GM10248 (cell line): ENCODE measurements at places on chromosomes 4 and X.

DNA sequence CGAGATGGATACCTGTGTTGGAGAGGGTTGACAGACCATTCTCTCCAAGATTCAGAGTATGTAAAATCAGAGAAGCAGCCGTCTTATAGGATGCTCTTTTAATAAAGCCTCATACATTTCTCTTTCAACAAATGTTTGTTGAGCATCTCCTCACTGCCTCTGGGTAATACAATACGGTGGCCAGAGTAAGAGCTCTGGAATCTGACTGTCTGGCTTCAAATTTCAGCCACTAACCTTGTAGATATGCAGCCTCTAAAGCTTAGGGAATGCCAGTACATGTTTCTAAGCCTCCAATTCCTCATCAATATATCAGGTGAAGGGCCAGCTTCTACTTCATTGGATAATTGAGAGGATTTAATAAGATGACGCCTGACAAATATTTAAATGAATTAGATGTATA is 61.3 kb downstream of the CLNK start:
- no peak for DNase-seq

GRCh38 chrX:7372825-7373525 is 225.0 kb upstream of the PUDP start:
- DNase-seq = no peak

DNA sequence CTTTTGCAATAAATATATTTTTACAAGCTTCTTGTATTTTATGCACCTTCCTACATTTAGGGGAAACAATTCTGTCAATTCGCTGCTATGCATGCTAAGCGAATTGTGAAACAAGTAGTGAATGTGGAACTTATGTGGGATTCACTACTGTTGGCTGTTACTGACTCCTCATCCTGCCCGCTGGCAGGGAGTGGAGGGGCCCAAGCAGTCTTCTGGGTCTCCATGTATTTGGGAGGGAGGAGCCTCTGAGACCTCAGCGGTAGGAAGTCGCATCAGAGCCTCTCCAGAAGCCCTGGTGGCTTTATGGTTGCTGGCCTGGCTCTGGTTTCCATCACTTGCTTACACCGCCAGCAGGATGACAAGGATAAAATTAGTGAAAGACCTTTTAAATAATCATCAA is 3.7 kb upstream of the SETD7 start:
- DNase-seq = no peak

DNA sequence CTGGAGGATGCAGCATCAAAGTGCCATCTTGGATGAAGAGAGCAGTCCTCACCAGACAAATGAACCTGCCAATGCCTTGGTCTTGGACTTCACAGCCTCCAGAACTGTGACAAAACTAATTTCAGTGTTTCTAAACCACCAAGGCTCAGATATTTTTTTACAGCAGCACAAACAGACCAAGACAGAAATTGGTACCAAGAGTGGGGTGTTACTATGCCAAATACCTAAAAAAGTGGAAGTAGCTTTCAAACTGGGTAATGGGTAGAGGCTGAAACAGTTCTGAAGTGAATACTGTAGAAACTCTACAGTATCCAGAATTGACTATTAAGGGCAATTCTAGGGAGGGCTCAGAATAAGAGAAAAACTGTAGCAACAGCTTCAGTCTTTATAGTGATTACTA is 170.8 kb downstream of the STK32B start:
- DNase-seq = no peak

DNA sequence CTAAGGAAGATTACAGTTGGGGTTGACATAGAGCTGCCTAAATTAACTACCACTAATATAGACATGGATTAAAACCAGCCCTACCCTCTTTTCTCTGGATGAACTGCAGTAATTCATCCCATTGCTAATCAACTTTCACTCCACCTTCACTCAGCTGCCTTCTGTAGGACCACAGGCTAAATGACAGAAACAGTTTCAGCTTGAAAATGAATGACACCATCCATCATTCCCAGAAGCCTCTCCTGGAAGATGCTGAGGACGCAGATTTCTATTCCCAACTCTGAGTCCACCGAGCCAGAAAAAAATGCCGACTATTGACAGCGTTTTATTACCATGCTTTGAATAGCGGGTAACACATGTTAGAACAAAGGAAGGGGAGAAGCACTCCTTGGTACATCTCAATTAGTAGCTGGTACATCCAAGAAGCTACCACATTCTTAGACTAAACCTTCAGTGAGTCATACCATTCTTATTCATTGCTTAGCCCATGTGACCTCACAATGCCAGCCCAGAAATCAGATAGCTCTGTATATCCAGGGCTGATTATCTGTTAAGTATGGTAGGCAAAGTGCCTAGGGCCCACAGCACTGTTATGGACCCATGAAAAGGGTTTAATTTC is 25.3 kb downstream of the DCX start:
- DNase-seq = no peak

DNA sequence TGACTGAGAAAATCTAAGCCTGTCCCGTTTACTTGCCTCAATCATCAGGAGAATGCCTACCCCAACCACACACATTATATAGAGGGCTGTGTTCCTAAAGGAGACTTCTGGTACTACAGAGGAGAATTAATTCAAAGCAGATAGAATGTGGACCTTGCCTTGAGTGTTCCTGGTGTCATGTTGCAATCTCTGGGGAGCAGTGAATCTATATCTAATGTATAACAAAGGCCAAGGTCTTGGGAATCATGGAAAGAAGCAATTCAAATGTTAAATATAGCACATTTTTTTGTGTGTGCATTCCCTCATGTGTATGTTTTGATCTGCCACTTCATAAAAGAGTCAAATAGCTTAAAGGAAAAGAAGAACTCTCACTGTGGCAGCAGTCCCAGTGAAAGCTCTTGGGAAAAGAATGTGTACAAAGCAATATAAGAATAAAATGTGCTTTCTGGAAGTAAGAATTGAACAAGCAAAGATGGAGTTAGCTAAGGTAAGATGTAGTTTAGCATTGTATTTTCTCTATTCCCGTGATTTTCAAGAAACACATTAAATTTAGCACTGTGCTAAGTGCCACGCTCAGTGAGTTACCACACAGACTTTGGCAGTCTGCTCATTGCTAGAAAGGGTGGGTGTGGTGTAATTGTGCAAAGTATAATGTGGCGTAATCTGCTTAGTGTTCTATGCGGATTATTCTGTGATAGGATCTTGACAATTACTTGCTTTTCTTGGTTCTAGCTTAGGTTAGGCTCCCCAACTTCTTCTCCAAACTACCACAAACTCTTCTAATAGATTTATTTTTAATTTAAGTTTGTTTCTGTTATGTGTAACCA is 13.7 kb downstream of the ADH6 start:
- DNase-seq = no peak

GRCh38 chrX:24676403-24677024 is 17.2 kb upstream of the POLA1 start:
- peak; percentile 31 for DNase-seq

DNA sequence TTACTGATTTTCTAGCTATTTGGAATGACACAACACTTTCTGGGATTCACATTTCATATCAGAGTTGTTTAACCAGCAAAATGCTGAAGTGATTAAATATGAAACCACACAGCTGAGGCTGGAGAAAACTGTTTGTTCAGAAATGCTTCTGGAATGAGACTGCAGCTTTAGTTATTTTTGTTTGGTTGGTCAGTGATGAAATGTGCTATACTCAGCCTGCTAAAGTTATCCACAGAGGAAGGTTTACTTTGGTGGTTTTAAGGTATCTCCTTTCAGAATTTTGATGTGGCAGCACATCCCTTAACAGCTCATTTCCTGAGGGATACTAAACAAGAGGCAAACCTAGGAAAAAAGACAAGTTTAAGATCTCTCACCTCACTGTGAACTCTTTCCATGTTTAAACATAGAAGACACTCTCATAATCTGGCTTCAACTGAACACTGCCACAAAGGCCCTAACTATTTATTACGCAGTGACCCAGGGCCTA is 106.6 kb upstream of the PDE5A start:
- no peak for DNase-seq

DNA sequence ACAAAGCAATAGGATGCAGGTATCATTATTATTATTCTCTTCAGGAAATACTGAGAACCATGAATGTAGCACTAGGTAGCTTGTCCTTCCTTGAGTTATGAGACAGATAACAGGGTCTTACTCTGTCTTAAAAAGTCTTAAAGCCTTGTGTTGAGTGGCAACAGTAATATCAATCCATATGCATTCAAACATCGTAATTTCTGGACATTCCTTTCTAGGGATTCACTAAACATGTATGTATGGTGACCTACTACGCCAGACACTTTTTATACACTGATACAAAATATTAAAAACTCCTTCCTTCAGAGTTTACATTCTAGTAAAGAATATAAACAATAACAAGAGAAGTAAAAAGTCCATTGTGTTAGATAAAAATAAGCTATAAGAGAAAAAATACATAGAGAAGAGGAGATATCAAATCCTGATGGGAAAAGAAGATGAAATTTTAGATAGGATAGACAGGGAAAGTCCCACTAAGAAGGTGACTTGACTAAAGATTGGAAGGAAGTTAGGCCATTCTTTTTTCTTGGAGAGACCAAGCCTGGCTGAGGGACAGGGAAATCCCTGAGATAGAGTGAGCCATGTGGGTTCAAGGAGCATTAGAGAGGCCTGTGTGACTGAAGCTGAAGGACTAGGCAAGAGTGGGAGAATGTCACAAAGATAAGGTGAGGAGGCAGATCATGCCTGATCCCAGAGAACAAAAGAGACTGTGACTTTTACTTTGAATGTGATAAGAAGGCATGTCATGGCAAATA is 5.0 kb upstream of the DDX60L start:
- DNase-seq = no peak

GRCh38 chrX:71098302-71098701 is 2.7 kb downstream of the FOXO4 start:
- peak; percentile 62 for DNase-seq

DNA sequence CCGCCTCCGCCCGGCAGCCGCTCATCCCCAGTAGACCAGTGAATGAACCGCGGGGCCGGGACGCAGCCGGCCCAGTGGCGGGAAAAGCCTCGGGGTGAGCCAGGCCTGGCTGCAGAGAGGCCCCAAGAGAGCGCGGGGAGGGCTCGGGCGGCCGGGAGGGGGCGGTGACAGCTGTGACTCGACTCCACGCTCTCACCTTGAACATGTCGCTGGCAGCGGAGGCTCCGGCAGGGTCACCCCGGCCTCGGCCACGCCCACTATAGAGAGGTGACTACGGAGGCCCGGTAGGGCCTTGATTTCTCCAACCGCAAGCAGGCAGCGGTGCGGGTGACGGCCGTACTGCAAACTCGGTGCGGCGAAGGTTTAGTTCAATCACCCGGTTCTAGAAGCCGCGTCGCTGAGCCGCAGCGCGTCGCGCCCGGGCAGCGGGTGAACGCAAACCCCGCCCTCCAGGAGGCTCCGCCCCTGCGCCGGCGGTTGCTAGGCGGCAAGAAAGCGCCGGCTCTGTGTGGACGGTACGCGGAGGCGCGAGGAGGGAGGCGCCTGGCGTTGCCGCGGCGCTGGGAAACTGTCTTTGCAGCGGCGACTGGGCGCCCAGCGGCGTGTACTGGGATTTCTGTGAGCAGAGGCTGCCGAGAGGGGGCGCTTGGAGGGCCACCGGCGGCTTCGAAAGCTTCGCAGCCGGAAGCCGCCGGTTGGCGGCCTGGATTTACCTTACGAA is at the start of the genes APOO and CXorf58:
Gene APOO, minus strand, starts transcription at position 441 of the 721 bp plus-strand sequence. Its CDS starts 236 bp downstream, at position 205.
Gene CXorf58, plus strand, starts transcription at position 509 of the 721 bp plus-strand sequence. CDS start 2,297 bp downstream, outside the sequence.
- DNase-seq = peak; percentile 89

- DNase-seq = no peak
Observed at GRCh38 chr4:6275898-6276806, 6.5 kb downstream of the WFS1 start.

GRCh38 chr4:26197018-26197779 is 123.6 kb upstream of the RBPJ start:
- DNase-seq = peak; percentile 69

- DNase-seq = no peak
Observed at GRCh38 chr4:63218856-63219255, 1190.4 kb downstream of the TECRL start.

DNA sequence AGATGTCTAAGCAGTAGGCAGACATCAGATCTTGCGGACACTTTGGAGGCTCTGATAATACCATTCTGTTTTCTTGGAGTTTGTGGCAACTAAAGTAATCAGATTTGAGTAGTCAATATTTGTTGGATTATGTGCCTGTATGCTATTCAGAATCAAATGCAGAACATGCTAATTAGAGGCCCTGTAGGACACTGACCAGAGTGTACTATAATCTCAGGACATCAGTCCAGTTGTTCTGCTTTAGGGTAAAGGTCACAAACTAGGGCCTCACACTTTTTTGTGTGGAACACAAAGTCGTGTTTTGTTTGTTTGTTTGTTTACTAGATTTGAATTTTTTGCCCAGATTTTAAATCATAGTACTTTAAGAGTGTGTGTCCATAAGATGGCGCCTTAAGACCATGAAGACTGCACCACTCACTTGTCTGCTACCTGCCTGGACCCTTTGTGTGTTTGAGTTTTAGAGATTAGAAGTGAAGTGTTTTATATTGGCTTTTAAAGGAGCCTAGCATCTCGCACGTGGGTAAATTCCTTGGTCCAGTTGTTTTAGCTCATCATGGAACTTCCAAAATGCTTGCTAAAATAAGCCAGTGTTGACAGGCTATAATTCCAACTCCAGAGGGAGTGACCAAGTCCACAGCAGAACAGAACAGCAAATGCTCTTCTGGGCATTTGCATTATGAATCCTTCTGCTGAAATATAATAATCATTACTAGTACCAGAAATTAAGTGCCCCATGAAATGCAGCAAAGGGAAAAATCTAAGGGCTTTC is 34.7 kb downstream of the IL13RA1 start:
- no peak for DNase-seq

- DNase-seq = no peak
Observed at GRCh38 chrX:107726816-107727534, 48.6 kb downstream of the TSC22D3 start.

DNA sequence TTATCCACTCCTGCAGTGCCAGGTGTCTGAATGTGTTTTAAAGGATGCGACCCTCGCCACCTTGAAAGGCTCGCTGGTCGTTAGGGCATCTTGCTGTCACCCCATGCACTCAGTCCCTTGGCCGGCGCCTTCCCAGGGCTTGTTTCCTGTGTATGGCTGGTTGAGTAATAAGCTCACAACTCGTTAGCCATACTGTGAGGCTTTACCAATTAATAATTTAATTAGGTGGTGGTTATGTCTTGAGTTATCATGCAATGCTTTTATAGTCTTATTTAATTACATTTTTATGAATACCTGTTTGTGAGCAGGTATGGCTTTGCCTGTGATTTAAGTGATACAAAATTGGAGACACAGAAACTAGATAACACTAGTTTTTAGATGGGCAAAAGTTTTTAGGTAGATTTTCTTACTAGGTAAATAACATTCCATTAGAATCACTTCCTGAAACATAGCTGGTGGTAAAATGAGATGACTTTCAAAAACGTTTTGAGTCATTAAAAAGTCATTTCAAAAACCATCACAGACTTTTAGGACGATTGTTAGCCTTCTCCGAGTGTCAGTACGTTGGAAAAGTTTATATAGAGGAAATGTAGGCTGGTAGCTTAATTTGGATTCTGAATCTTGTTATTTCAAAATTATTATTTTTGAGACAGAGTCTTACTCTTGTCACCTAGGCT is 18.2 kb downstream of the PTTG2 start:
- no peak for DNase-seq

GRCh38 chr4:23934915-23935314 is 45.1 kb upstream of the PPARGC1A start:
- no peak for DNase-seq
